ENCODE measurements at places on chromosomes 16 and 17. TPM values are rescaled to one million over a fixed set of nuclear protein-coding genes. Genes with fewer than 3 reads are reported as not detected.

Gene CMTM2
- not detected for total RNA-seq

Gene CES5A
- total RNA-seq = not detected

GRCh38 chr17:34826332-34826731, 134.9 kb downstream of the CCT6B start:
- DNase-seq = no peak

DNA sequence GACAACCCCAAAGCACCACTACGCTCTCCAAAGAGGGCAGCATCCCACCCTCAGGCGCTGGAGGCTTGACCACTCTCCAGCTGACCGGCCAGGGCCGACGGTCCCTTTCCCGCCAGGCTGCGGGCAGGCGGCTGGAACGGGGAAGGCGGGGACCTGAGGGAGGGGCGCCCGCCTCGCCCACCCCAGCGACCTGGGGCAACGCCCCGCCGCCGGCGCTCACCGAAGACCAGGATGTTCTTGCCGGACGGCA, 431 bp downstream of the DYNC1LI2 start:
- DNase-seq = no peak

DNA sequence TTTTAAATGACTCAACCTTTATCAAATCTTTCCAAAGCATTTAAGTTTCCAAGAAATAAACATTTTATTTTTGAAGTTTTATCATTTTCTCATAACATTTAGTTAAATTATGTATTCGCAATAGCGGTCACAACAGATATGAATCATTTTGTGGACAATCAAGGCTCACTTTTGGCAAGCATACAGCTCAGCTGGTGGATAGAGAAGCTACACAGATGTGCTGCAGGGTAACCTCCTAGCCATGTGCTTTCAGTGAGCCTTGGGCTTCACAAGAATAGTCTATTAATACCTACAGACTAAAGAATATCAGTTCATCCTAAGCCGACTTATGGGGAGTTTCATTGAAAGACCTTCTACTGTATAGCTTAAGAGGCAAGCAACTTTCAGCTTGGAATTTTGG, 144.8 kb downstream of the MRTFB start:
- DNase-seq = no peak

Data from activated naive CD4-positive, alpha-beta T cell treated with anti-CD3 and anti-CD28 coated beads for 36 hours (primary cell).